Right renal pelvis (tissue), 4 donors: ENCODE measurements at places on chromosomes 5 and 9. TPM values are rescaled to one million over a fixed set of nuclear protein-coding genes. Genes with fewer than 3 reads are reported as not detected.

UBE2QL1 gene
- polyA plus RNA-seq: 1.1 TPM

TPPP gene
- 4.5 TPM for polyA plus RNA-seq

CEP78 gene
- polyA plus RNA-seq: 32.3 TPM

TMEM174 gene
- polyA plus RNA-seq: 22.4 TPM

PCDHGA7 gene
- 2.1 TPM for polyA plus RNA-seq
